CD8-positive, alpha-beta memory T cell (primary cell): ENCODE measurements at places on chromosomes 6 and 20.

GRCh38 chr6:44339763-44340625 is 2.5 kb upstream of the SPATS1 start:
- DNase-seq: no peak

DNA sequence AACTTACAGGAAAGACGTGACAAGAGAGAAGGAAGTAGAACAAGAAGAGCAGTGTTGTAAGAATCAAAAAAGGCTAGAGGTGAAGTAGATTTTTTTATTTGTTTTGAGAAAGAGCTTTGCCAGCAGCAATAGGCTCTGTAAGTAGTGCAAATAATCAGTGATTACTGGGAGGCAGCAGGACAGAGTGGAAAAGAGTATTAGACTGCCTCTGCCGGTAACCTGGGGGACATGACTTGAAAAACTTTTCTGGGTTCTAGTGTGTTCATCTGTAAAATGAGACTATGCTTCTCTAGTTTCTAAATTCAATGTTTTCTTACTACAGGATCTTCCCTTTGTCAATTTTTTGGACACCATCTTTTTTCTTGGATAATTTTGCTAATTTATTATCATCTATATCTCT is 5.8 kb upstream of the IRAK1BP1 start:
- no peak for DNase-seq

- DNase-seq: no peak
Measured at GRCh38 chr6:158834675-158835385, 15.7 kb upstream of the EZR start.

DNA sequence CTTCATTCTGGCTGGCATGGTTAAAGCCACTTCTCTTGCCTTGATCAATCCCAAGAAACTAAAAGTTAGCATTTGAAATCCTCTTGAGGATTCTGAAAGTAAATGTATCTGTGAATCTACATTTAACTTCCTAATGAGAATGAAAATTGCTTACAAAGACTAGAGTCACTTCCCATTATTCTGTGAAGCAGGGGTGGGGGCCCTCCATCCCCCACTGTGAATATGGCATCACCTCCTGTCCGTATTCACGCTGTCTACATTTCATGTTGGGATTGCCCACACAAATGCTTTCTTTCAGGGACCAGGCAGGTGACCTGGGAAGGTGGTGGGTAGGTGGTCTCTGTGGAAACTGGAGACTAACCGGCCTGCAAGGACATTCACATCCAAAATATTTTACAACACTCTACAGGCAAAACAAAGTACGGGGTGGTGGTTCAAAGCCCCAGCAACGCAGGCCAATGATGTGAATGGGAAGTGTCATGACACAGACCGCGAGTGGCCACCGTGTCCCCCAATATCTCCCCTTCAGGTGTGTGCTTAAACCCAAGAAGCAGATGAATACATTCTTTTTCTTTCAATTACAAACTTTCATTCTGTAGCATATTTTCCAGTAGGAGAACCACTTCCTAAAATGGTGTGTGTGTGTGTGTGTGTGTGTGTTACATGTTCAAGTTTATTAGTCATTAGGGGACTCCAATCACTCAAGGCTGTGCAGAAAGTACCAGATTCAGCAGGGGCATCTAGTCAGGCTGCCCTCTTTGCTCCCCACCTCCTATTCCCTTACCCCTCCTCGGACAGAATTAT is 132.2 kb downstream of the PRND start:
- DNase-seq: no peak

GRCh38 chr6:78615430-78615904 is 251.9 kb upstream of the IRAK1BP1 start:
- DNase-seq: no peak
